Fibroblast of lung (primary cell): ENCODE measurements at places on chromosomes 7 and 10. TPM values are rescaled to one million over a fixed set of nuclear protein-coding genes. Genes with fewer than 3 reads are reported as not detected.
A peak's percentile ranks its signal among the peaks of the same experiment; 100 is the strongest.

Gene AKR1E2
- 5.6 and 11.7 TPM in 2 replicates for total RNA-seq

Gene PUS7
- total RNA-seq, result 8.8 and 14.9 TPM in 2 replicates

Gene ARHGAP22
- 21.3 and 75.5 TPM in 2 replicates for total RNA-seq

Gene PLAC9
- 15.7 and 16.7 TPM in 2 replicates for total RNA-seq

Gene ZNF425
- 4.6 and 5.4 TPM in 2 replicates for total RNA-seq

Gene WASHC2C
- total RNA-seq, result 34.9 and 64.1 TPM in 2 replicates

DNA sequence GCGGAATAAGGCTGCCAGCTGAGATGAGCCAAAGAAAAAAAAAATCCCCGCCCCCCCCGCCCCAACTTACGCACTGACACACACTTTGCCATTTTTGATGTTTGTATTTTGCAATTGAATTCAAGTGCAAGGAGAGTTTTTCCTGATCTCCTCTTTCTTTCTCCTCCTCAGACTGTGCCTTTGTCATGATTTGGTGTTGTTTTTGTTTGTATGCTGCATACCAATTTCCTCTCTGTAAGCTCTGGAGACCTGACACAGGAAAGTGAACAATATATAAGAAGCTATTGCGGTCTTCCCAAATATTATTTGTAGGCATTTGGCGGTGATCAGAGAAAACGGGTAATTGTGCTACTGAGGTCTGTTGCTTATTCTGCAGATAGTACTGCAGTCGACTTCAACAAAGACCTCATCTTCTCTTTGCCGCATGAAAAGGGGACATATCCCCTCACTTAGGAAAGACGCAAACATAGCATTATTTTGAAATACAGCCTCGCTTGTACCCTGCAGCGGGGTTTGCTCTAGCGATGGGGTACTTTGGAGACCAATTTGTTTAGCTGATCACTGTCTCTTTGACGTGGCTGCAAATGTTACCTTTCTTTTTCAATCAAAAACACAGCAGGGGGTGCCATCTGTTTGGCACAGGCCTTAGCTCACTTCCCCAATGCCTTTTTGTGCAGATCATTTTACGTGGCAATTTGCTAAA lies 206.6 kb downstream of the SKAP2 start:
- H3K36me3 ChIP-seq, result no peaks in the 10 kb centered on the region
- H3K4me1 ChIP-seq, result no peaks in the 10 kb centered on the region
- no peak for DNase-seq
- no peak overlapping the region for H3K4me3 ChIP-seq
- H3K27ac ChIP-seq, result no peak overlapping the region

GRCh38 chr7:29445736-29446135 lies 117.9 kb upstream of the PRR15 start:
- H3K4me1 ChIP-seq, result no peaks in the 10 kb centered on the region
- H3K27ac ChIP-seq, result no peak overlapping the region
- no peaks in the 10 kb centered on the region for H3K36me3 ChIP-seq
- no peak for DNase-seq

DNA sequence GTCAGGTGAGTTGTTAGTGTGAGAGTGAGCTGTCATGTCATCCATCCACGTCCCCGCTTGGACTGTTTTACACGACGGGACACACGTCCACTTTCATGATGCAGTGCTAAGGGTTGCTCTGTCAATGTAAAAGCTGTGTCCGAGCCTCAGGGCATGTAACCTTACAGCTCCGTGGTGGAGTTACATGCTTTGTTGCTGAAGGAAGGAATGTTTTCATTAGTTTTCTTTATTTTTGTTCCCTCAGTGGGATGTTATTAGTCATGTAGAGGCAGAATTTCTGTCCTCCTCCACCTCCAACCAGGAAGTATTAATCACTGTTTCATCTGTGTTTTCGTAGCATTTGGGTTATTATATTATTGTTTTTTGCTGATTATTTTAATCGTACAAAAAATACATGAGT lies 88.6 kb downstream of the NRG3 start:
- H3K36me3 ChIP-seq, result no peaks in the 10 kb centered on the region
- no peaks in the 10 kb centered on the region for H3K27me3 ChIP-seq
- no peak overlapping the region for H3K27ac ChIP-seq
- no peak overlapping the region for H3K4me3 ChIP-seq

- H3K4me3 ChIP-seq, result no peak overlapping the region
- no peaks in the 10 kb centered on the region for H3K27me3 ChIP-seq
- no peak overlapping the region for H3K27ac ChIP-seq
- no peaks in the 10 kb centered on the region for H3K36me3 ChIP-seq
- DNase-seq, result peak; percentile 42
Measured at GRCh38 chr10:63698787-63699150, 177.6 kb downstream of the REEP3 start.

- H3K27me3 ChIP-seq, result no peaks in the 10 kb centered on the region
- no peak overlapping the region for H3K27ac ChIP-seq
- H3K4me3 ChIP-seq, result no peak overlapping the region
- H3K36me3 ChIP-seq, result no peaks in the 10 kb centered on the region
Measured at GRCh38 chr7:129804890-129805719, 147.7 kb downstream of the UBE2H start.

- H3K27ac ChIP-seq, result no peak overlapping the region
- peaks cover 2% of the 10 kb centered on the region for H3K4me1 ChIP-seq
- H3K36me3 ChIP-seq, result no peaks in the 10 kb centered on the region
Measured at GRCh38 chr7:112214883-112215282, 8.4 kb downstream of the ZNF277 start.

- H3K27me3 ChIP-seq, result no peaks in the 10 kb centered on the region
- H3K36me3 ChIP-seq, result no peaks in the 10 kb centered on the region
- H3K4me3 ChIP-seq, result no peak overlapping the region
- peaks cover 7% of the 10 kb centered on the region for H3K4me1 ChIP-seq
- no peak overlapping the region for H3K27ac ChIP-seq
Measured at GRCh38 chr7:43660141-43660540, 69.2 kb downstream of the COA1 start.

GRCh38 chr7:16727736-16728135 lies 25.8 kb upstream of the TSPAN13 start:
- no peaks in the 10 kb centered on the region for H3K27me3 ChIP-seq
- no peaks in the 10 kb centered on the region for H3K4me1 ChIP-seq
- no peaks in the 10 kb centered on the region for H3K36me3 ChIP-seq
- H3K4me3 ChIP-seq, result no peak overlapping the region

GRCh38 chr7:117997862-117998825 lies 124.9 kb upstream of the CTTNBP2 start:
- no peaks in the 10 kb centered on the region for H3K27me3 ChIP-seq
- no peak overlapping the region for H3K27ac ChIP-seq
- H3K4me1 ChIP-seq, result no peaks in the 10 kb centered on the region
- H3K4me3 ChIP-seq, result no peak overlapping the region
- DNase-seq, result peak; percentile 53

DNA sequence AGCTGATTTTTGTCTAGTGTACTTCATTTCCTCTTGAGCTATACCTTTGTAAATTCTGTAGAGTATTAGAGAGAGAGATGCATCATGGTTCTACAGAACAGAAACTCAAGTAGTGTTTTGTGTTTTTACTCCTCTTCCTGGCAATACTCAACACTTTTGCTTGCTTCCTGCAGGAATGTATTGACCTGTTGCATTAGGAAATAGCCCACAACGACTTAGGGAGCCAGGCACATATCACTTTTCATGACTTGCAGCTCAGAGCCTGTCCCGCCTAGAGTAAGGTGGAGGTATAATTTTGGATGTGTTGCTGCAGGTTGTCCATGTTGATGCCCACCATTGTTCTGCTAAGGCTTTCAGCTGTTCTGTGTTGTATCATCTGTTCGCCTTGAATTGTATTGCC lies 216.3 kb downstream of the SDK1 start:
- no peaks in the 10 kb centered on the region for H3K27me3 ChIP-seq
- H3K4me1 ChIP-seq, result no peaks in the 10 kb centered on the region

DNA sequence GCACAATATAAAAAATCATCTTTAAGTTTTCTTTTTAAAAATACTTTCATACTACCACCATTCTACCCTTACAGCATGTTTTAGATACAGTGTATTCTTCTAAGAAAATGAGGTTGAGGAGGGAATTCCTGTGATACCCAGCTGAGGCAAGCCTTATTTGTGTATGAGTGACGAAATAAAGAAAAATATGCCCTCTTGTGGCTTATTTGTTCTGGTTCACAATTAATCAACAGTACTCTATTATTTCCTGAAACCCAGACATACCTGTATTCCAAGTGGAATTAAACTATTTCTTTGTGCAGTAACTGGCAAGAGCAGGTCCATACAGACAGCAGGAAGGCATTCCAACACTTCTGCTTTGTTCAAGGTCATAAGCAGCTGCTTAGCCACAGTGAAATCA lies 4.5 kb upstream of the SEMA3D start:
- H3K36me3 ChIP-seq, result no peaks in the 10 kb centered on the region
- no peak overlapping the region for H3K4me3 ChIP-seq
- DNase-seq, result peak; percentile 36
- no peak overlapping the region for H3K27ac ChIP-seq

- DNase-seq, result no peak
- H3K27me3 ChIP-seq, result no peaks in the 10 kb centered on the region
- no peaks in the 10 kb centered on the region for H3K4me1 ChIP-seq
- H3K4me3 ChIP-seq, result no peak overlapping the region
- no peaks in the 10 kb centered on the region for H3K36me3 ChIP-seq
Measured at GRCh38 chr10:19209319-19209718, 160.7 kb downstream of the MALRD1 start.

GRCh38 chr7:70132226-70132851 lies 534.1 kb downstream of the AUTS2 start:
- H3K4me3 ChIP-seq, result no peak overlapping the region
- no peak for DNase-seq
- no peaks in the 10 kb centered on the region for H3K27me3 ChIP-seq
- H3K36me3 ChIP-seq, result no peaks in the 10 kb centered on the region
- H3K4me1 ChIP-seq, result no peaks in the 10 kb centered on the region
